ENCODE measurements at places on chromosomes 5 and 9. TPM values are rescaled to one million over a fixed set of nuclear protein-coding genes. Genes with fewer than 3 reads are reported as not detected.

The TAF7 gene
- 72.7 TPM for total RNA-seq

The HTR1A gene
- not detected for total RNA-seq

The IL13 gene
- not detected for total RNA-seq

The KCNN2 gene
- 0.17 TPM for total RNA-seq

The PLCXD3 gene
- 0.13 TPM for total RNA-seq

The AK8 gene
- total RNA-seq = 0.83 TPM

The IPPK gene
- 11.9 TPM for total RNA-seq

The TRAF1 gene
- 3.1 TPM for total RNA-seq

The AIF1L gene
- 1.7 TPM for total RNA-seq

The HSPB3 gene
- 0.26 TPM for total RNA-seq

The CDH10 gene
- 0.10 TPM for total RNA-seq

The PCDHB5 gene
- total RNA-seq = 1.4 TPM

The SV2C gene
- not detected for total RNA-seq

The ASB6 gene
- 21.3 TPM for total RNA-seq

The DNM1 gene
- total RNA-seq = 101 TPM

The GARIN3 gene
- not detected for total RNA-seq

The TLE1 gene
- 96.8 TPM for total RNA-seq

The HABP4 gene
- 16.9 TPM for total RNA-seq

The MARCOL gene
- total RNA-seq = not detected

The ADAMTSL1 gene
- total RNA-seq = 0.07 TPM

The IZUMO3 gene
- not detected for total RNA-seq

The PDZD2 gene
- 0.23 TPM for total RNA-seq

The KDM3B gene
- 34.9 TPM for total RNA-seq

The SLC27A4 gene
- 36.3 TPM for total RNA-seq

The PWWP2A gene
- total RNA-seq = 11.2 TPM

The C1QTNF2 gene
- 0.16 TPM for total RNA-seq

The C9orf50 gene
- not detected for total RNA-seq

The SEC61B gene
- 320 TPM for total RNA-seq

The RORB gene
- total RNA-seq = not detected

The TMEM174 gene
- not detected for total RNA-seq

The GABRA6 gene
- not detected for total RNA-seq

The CCDC112 gene
- 8.1 TPM for total RNA-seq

The PCDHB3 gene
- total RNA-seq = 0.05 TPM

The HAVCR2 gene
- total RNA-seq = 0.39 TPM

The GTF2H2 gene
- 13.5 TPM for total RNA-seq

The SLC36A3 gene
- total RNA-seq = not detected

The RASGEF1C gene
- total RNA-seq = 0.09 TPM

The B4GALT1 gene
- 190 TPM for total RNA-seq

The TNFSF15 gene
- 0.17 TPM for total RNA-seq

The PITX1 gene
- 31.0 TPM for total RNA-seq

The RAI14 gene
- 58.8 TPM for total RNA-seq

The COMMD10 gene
- 36.9 TPM for total RNA-seq

The SCAI gene
- total RNA-seq = 2.1 TPM

Data from A549 treated with GW870086 at 1 μM for 4 hours (cell line).